ENCODE measurements at places on chromosomes 6 and 20.

DNA sequence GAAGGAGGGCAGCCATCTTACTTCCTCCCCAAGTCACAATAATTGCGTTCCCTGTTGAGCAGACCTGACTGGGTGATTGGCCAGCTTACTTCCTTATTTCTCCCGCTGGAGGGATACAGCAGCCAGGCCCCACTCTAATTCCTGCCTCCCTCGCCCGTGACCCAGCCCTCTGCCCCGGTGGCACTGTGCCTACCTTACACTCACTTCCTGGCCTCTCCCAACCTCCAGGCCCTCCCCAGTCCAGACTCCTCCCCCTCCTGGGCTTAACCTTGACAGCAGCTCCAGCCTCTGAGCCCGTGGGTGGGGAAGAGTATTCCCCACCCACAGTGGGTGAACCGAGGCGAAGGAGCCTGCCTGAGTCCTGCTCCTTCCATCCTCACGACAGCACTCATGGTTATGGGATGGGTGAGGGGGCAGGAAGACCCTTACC is 3.0 kb downstream of the BAK1 start:
- DNase-seq: peak; percentile 87

- peak; percentile 97 for DNase-seq
Measured at GRCh38 chr6:52352239-52353018, 9.5 kb upstream of the PAQR8 start.

- no peak for DNase-seq
Measured at GRCh38 chr6:84422380-84422968, 195.0 kb upstream of the CEP162 start.

DNA sequence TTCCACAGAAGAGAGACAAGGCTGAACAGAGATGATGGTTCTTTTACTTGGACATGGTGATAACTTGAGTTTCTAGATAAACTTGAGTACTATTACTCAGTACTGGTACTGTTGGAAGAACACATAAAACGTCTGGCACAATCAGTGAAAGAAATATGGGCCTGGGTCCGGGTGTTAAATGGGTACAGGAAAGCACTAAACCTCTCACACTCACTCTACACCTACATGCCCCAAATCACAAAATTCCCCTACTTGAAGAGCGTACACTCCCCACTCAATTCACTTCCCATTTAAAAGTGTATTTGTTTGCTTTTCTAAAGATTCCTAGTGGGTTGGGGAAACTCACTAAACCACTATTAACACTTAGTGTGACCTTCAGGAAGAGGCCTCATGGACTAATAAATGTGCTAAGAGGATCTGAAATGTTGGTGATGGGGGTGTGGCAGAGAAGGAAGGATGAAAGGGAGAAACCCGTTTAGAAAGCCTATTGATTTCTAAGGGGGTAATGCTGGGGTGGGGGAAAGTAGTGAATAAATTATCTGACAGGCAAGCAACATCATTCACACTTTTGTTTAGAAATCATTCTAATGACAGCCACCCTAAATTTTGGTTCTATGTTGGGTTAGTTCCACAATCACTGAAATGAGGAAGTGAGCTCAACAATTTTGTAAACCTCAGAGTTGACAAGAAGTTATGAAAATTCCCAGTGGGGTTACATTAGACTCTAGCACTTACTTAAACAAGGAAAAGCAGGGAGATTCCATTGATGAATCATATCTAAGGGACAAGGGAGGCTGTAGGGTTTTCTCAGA is 222.6 kb upstream of the MARCKS start:
- DNase-seq: peak; percentile 98

- no peak for DNase-seq
Measured at GRCh38 chr6:135722679-135723078, 128.8 kb upstream of the PDE7B start.

- no peak for DNase-seq
Measured at GRCh38 chr6:126048635-126049034, 62.3 kb downstream of the TRMT11 start.

GRCh38 chr6:169188051-169188470 is 65.6 kb downstream of the THBS2 start:
- no peak for DNase-seq

DNA sequence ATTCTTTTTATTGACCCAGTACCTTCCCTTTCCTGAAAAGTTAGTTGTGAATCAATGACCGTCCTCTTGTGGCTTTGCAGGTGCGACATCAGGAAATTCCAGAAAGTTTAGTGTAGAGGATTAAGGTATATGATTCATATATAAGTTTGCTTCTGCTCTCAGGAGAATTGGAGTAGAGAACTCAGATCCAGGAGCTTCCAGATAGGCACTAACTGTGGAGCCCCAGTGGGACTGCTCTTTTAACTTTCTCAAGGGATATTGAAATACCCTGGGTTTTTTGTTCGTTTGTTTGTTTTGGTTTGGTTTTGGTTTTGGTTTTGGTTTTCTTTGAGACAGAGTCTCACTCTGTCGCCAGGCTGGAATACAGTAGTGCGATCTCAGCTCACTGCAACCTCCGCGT is 9.5 kb downstream of the TAAR2 start:
- peak; percentile 19 for DNase-seq
